ENCODE measurements at places on chromosomes 13 and 19.
A peak's percentile ranks its signal among the peaks of the same experiment; 100 is the strongest.

DNA sequence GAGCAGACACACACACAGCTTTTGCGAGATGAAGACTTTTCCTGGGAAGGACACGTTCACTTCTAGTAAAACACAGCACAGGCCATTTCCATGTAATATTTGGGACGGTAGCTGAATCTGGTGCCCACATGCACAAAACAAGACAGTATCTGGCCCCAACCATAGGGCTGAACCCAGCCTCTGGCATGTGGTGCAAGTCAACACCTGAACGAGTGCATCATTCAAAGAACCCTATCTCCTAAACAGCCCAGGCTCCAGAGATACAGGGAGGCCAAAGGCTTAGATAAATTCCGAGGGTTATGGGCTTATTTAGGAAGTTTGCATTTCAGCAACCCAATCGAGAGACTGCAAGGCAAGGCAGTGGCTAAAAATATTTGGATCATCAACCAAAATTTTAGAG is 2.7 kb upstream of the TFDP1 start:
- no peak for DNase-seq

DNA sequence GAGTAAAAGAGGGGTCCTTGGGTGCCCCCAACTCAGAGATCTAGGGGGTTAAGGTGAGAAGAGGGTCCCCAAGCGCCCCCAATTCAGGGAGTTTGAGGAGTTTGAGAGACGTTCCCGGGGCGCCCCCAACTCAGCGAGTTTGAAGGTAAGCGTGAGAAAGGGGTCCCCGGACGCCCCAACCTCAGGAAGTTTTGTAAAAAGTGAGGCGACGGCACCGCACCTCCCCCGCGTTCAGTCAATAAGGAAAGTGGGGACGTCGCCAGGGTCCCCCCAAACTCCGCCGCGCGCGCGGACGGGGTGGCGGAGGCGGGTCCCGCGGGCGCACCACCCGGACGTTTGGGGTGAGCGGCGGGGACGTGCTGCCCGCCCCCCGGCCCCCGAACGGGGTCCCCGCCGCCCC is 353 bp downstream of the RFX2 start:
- no peak for DNase-seq

- DNase-seq: no peak
Measured at GRCh38 chr19:46812977-46813838, 24.8 kb upstream of the SLC1A5 start.

- no peak for DNase-seq
Measured at GRCh38 chr13:38784036-38784880, 97.4 kb downstream of the FREM2 start.

DNA sequence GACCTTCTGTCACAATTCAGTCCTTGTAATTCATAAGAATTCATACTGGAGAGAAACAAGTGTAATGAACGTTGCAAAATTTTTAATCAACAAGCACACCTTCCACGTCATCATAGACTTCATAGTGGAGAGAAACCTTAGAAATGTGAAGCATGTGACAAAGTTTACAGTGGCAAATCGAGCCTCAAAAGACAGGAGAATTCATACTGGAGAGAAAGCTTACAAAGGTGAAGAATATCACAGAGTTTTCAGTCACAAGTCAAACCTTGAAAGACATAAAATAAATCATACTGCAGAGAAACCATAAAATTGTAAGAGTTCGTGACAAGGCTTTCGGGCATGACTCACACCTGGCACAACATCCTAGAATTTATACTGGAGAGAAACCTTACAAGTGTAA is 24.6 kb downstream of the ZNF813 start:
- DNase-seq: peak; percentile 31

- no peak for DNase-seq
Measured at GRCh38 chr19:32040236-32040635, 305.2 kb upstream of the ZNF507 start.

DNA sequence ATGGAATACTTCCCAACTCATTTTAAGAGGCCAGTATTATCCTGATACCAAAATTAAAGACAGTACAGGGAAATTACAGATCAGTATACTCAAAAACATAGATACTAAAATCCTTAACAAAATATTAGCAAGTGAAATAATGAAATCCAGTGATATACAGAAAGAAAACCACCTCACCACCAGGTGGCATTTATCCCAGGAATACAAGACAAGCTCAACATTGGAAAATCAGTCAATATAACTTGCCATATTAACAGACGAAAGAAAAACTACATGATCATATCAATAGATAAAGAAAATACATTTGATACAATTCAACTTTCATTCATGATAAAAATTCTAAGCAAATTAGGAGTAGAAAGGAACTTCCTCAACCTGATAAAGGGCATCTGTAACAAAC is 6.7 kb upstream of the GNA15 start:
- DNase-seq: peak; percentile 67

- no peak for DNase-seq
Measured at GRCh38 chr19:55440411-55441105, 2.5 kb downstream of the SHISA7 start.

DNA sequence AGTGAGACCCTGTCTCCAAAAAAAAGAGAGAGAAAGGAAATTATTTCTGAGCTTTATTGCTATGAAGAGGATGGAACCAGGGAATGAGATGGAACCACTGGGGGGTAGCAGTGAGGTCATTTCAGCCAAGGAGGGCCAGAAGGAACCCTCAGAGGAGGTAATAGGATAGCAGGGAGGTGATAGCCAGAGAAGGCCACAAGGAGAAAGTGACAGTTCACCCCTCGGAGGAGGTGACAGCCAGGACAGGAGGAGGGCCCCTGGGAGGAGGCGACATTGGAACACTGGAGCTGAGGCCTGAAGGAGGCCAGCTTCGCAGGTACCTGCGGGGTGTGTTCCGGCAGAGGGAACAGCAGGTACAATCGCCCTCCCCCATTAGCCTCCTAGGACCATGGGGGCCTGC is 675 bp upstream of the PGPEP1 start:
- peak; percentile 50 for DNase-seq

Data from RKO (cell line).